ENCODE measurements at places on chromosomes 6 and 20.

DNA sequence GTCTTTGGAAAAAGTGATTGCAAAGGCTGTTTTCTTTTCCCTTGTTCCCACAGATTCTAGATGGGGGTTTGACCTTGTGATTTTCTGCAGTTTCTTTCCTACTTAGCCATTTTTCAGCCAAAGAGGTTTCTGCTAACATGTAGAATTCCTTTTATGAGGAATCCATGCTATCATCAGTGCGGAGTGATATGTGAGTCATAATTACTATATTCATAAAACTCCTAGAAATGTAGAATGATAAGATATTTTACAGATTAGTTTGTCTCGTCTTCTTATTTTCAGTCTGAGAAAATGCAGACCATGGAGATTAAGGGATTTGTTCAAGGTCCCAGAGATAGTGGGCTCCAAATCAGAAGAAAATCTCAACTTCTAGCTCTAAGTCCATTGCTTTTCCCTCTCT is 98.6 kb downstream of the KCNQ5 start:
- no peak for DNase-seq

DNA sequence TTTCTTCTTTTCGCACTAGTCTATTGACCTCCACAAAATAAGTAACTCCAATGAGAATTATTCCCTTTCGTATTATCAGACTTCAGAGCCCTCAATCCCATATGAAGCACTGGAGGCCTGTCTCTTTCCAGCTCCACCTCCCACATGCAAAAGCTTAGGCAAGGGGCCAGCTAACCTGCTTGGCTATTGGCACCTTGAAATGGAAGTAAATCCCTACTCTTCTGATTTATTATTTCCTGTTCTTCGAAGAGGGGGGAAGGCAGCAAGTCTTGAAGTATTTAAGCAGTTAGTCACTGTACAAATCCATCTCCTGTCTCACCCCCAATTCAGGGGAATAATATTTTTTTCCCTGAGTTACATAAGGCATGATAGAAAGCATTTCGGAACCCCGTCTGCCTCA is 577.8 kb downstream of the MAFB start:
- DNase-seq: no peak

DNA sequence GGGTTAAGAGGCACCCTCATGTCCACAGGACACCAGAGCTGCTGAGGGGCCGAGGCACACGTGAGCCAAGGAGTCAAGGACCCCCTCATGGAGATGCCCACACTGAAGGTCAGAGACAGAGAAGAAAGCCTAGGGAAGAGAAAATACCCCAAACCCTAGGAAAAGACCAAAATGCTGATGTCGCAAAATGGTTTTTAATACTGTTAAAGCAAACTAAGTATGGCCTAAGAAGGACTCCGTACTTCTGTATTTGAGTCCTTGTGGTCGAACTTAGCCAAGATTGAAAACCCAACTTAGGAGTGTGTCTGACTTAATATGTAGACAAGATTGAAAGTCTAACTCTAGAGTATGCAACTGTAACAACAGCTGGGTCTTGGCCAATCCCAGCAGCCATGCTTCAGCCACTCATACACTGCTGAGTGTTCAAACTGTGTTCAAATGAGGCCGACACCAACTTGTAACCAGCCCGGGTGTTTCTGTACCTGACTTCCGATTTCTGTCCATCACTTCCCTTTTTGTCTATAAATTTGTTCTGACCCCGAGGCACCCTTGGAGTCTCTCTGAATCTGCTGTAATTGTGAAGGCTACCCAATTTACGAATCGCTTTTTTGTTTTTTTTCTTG is 92.6 kb upstream of the AGPAT4 start:
- no peak for DNase-seq

DNA sequence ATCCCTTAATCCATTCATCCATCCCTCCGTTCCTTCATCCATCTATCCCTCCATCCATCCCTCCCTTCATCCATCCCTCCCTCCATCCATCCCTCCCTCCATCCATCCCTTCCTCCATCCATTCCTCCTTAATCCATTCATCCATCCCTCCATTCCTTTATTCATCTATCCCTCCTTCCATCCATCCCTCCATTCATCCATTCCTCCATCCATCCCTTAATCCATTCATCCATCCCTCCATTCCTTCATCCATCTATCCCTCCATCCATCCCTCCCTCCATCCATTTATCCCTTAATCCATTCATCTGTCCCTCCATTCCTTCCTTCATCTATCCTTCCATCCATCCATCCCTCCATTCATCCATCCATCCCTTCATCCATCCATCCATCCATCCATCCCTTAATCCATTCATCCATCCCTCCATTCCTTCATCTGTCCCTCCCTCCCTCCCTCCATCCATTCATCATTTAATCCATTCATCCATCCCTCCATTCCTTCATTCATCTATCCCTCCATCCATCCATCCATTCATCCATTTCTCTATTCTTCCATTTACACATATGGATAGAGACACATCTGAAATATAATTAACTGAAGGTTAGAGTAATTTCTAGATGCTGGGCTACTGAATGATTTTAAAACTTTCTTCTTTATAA is 100.9 kb downstream of the TSHZ2 start:
- no peak for DNase-seq

DNA sequence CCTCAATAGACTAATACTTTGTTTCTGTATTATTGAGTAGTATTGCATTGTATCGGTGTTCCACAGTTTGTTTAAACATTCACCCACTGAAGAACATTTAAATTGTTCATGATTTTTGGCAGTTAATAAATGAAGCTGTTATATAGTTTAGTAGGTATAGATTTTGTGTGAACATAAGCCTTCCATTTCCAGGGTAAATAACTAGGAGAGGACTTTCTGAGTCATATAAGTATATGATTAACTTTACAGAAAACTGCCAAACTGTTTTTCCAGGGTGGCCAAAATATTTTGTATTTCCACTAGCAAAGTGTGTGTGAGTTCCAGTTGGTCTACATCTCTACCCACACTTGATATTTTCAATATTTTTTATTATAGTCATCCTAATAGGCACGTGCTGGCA is 70.0 kb upstream of the MLIP start:
- no peak for DNase-seq

GRCh38 chr6:84967965-84968364 is 203.6 kb upstream of the TBX18 start:
- no peak for DNase-seq

DNA sequence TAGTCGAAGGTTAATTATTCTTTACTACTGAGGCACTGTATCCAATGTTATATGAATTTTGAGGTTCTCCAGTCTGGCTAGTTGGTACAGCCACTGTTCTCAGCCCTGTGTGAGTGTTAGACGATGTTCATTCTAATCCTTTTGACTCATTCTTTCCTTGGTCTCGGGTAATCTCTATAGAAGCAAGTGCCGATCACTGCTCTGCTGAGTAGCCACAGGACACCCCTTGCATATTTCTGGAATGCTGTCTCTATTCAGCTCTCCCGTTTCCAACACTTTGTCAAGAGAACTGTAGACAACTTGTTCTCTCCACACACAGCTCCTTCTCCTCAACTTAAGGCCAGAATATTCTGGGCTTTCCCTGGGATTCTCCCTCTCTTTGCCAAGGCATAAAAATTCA is 42.4 kb upstream of the PLCB1 start:
- no peak for DNase-seq

- no peak for DNase-seq
These were observed 191.1 kb downstream of the SLC24A3 start for GRCh38 chr20:19403549-19403948.

- no peak for DNase-seq
These were observed 41.7 kb downstream of the FRK start for GRCh38 chr6:116018976-116019375.

GRCh38 chr6:35051997-35052583 is 89.0 kb downstream of the TCP11 start:
- DNase-seq: no peak

- DNase-seq: no peak
These were observed 16.8 kb upstream of the DCBLD1 start for GRCh38 chr6:117465691-117466090.

DNA sequence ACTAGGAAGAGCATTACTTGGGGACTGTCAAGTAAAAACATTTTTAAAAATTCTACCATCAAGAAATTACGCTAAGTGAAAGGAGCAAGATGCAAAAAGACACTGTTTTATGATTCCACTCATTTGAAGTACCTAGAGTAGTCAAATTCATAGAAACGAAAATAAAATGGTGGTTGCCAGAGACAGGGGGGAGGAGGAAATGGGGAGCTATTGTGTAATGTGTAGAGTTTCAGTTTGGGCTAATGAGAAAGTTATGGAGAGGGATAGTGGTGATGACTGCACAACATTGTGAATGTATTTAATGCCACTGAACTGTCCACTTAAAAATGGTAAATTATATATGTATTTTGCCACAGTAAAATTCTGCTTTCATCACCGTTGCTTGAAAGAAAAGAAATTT is 83.8 kb downstream of the UST start:
- DNase-seq: no peak

GRCh38 chr20:48732081-48732829 is 95.5 kb downstream of the PREX1 start:
- DNase-seq: peak; percentile 25

- DNase-seq: no peak
These were observed 69.6 kb downstream of the SSR1 start for GRCh38 chr6:7243179-7243981.

DNA sequence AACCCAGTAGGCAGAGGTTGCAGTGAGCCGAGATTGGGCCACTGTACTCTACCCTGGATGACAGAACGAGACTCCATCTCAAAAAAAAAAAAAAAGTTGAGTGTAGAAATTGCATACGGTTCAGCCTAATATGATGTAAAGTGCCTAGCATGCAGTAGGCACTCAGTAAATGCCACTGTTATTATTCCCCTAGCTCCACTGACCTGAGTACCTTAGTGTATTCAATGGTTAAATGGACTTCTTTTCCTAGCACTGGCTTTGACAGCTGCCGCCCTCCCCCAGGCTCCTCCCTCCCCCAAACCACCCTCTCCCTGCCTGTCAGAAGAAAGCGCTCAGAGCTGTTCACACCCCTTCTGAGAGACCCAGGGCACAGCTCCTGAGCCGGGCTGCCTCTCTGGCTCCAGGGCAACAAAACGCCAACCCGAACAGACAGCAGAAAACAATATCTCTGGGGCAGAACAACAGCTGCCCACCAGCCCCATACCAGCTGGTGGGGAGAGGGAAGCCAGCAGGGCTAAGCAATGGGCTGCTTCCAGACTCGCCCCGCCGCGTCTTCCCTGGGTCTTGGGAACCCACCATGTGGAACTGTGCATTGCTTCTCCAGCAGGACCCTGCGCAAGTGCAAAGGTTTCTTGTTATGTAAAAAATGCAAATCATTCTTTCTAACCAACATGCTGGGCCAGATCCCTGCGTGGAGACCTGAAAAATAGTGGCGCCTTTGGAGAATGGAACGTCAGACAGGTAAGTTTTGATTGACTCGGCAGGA is 4.5 kb downstream of the CPNE5 start:
- DNase-seq: peak; percentile 19

DNA sequence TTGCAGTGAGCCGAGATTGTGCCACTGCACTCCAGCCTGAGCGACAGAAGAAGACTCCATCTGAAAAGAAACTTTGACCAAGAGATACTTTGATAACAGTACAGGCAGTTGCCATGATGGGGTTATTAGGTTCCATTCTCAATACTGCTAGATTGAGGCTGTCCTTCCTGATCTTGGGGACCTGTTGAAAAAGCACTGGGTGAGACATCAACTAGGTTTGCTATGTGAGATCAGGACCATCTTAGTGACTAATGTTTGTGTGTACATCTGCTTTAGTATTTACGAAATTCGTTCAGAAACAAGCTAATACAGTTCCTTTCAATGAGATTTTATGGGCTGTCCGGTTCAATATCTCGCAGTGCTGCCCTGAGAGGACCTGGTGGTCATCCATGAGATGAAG is 2.6 kb downstream of the DSE start:
- DNase-seq: no peak

- DNase-seq: no peak
These were observed 169.7 kb downstream of the HAO1 start for GRCh38 chr20:7770578-7770977.

DNA sequence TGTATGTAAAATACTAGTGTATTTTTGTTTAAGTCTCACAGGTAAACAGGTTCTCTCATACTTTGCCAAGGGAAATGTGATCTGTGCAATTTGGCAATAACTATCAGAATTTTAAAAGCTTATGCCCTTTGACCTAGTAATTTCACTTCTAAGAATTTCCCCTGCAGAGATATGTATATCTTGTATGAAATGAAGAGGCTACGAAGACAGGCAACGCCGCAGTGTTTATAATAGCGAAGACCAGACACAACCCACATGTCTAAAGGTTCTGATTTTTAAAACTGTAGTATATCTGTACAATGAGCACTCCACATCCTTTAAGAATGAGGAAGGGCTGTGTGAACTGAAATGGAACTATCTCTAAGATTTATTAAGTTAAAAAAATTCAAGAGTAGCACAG is 7.5 kb downstream of the TRAF3IP2 start:
- no peak for DNase-seq

- no peak for DNase-seq
These were observed 1.8 kb upstream of the PHACTR2 start for GRCh38 chr6:143675946-143676345.

DNA sequence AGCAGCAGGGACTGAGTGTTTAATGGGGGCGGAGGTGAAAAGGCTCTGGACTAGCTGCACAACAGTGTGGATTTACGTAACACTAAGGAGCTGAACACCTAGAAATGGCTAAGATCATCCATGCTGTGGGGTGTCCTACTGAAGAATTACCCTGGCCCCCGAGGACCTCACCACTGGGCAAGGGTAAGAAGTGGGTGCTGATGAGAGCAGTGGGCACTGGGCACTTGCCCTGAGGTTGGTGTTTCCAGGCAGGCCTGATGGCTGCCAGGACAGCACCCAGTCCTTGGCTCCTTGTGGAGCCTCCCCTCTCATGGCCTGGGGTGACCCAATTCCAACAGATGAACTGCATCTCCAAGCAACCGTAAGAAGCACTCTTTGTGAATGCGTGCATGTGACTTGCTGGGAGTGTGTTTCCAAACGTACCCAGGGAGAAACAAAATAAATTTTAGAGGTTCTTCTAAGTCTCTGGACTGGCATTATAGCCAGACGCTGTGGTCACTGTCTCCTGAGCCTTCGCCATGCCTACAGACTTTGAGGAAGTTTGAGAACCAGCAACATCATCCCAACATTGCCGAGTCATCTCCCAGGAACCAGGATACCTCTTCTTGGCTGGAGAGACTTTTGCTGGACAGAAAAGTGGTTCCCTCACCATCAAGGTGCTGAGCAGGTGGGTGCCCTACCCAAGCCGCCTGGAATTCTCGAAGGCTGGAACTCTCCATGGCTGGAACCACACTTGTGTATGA is 245.9 kb downstream of the ERMARD start:
- DNase-seq: no peak

GRCh38 chr20:17662333-17663039 is 19.6 kb downstream of the RRBP1 start:
- no peak for DNase-seq

GRCh38 chr6:37110500-37111461 is 59.2 kb upstream of the PIM1 start:
- DNase-seq: no peak

GRCh38 chr20:53276143-53276542 is 304.0 kb downstream of the TSHZ2 start:
- DNase-seq: no peak

- no peak for DNase-seq
These were observed 92.6 kb downstream of the ADGRB3 start for GRCh38 chr6:68727699-68728098.

- no peak for DNase-seq
These were observed 853.3 kb upstream of the MAN1A1 start for GRCh38 chr6:120202878-120203277.

- no peak for DNase-seq
These were observed 85.2 kb upstream of the CCDC167 start for GRCh38 chr6:37584654-37585522.

All from substantia nigra (tissue), 51 donors.